H4 (cell line): ENCODE measurements at places on chromosomes 7 and 10. TPM values are rescaled to one million over a fixed set of nuclear protein-coding genes. Genes with fewer than 3 reads are reported as not detected.

The CYP3A4 gene
- not detected in 2 replicates for total RNA-seq

The SDK1 gene
- total RNA-seq = 5.1 and 7.4 TPM in 2 replicates

The GJD4 gene
- not detected in 2 replicates for total RNA-seq

The SPACDR gene
- total RNA-seq = 0.84 and 1.0 TPM in 2 replicates

The PDZD7 gene
- total RNA-seq = 0.21 and 0.97 TPM in 2 replicates

The MYPN gene
- total RNA-seq = 3.8 and 5.5 TPM in 2 replicates

The AKR1C1 gene
- total RNA-seq = 238 and 248 TPM in 2 replicates
